Thyroid gland (tissue), 4 donors: ENCODE measurements at places on chromosomes 3 and 15.

DNA sequence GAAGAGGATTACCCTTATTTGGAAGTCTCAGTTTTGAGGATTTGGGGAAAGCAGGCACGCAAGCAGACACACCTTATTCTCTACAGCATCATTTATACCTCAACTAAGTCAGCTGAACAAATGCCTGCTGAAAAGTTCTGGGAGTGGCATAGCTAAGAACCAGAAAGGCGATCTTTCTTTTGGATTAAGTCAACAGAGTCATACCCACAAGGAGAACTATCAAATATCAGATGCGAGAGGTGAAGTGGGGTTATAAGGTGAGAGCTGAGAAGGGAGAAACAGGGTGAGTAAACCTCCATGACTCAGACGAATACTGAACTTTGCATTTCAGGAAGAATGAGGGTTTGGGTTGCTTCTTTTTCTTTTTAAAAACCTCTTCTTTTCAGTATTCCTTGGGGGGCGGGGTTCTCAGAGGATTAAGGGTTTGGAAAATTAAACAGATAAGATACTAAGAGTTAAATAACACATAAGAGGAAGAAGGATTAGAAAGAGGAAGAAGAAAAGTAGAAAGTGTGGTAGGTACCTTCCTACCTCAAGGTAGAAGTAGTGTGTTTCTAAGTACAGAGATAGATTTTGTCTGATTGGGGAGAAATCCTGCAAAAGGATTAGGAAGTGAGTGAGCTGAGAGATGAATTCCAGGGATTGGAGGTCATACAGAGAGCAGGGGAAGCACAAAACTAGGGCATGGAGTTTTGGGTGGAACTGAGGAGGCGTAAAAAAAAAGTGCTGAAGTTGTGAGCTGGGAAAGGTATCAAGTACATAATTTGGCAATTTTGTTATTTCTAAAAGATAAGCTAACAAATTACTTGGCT, 41.3 kb upstream of the ICE2 start:
- no peak for DNase-seq

DNA sequence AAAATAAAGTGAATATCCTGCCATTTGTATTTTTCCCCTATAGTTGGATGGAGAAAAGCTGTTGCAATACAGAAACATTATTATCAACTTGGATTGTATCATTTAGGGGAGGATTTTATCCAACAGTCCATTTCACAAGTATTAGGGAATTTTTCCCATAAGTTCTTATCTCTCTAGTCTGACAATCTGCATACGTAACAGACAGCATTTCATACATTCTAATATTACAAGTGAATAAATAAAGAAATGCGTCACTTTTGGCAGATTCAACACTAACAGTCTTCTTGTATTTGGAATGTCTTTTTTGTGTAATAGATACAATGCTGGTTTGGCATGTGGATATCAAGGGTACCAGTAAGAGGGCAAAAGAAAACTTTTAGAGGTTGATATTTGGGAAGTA, 795.3 kb upstream of the ARRDC4 start:
- DNase-seq, result no peak

- no peak for DNase-seq
Observed at GRCh38 chr15:79136434-79137046, 46.0 kb upstream of the RASGRF1 start.

DNA sequence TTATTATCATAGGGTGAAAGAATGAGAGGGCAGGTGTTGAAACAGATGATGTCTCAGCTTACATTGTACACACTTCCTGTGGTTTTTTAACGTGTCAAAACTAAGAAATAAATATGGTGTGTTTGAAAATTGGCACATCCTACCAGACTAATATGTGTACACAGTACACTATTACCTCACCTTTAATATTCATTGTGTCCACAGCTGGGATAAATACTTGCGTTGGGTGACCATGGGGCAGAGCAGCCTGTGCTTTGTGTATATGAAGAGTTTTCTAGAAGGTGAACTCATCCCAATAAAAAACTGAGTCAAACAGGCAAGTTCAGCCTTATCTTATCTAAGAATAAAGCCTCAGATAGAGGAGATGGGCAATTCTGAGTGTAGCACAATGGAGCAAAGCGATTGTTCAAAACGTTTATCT, 17.3 kb downstream of the SUCNR1 start:
- no peak for DNase-seq

- no peak for DNase-seq
Observed at GRCh38 chr15:38613085-38613484, 48.5 kb upstream of the RASGRP1 start.

- DNase-seq, result no peak
Observed at GRCh38 chr15:48414015-48414414, 82.8 kb downstream of the DUT start.

- peak; percentile 59 for DNase-seq
Observed at GRCh38 chr3:65439641-65440284, 599.0 kb downstream of the MAGI1 start.

GRCh38 chr3:117045143-117045542, 335.6 kb downstream of the TUSC7 start:
- no peak for DNase-seq

DNA sequence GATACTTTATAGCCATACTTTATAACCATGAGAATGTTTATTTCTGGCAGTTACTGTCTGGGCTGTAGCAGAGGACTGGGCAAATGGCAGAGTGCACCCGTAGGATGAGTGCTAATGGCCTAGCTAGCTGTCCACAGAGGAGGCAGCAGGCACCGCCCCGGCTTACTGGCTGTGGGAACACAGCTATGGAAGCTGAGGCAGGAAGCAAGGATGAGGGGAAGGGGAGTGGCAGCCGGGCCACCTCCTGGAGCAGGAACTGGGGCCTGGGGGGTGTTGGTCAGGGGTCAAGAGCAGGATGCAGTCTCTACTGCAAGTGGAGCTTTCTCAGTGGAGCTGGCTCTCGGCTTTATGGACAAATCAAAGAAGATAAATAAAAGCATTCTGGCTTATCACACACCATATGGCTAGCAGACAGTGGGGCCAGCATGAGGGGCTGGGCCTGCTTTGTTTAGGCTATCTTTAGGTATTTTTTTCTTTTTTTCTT, 316.8 kb upstream of the CTDSPL start:
- DNase-seq, result no peak

DNA sequence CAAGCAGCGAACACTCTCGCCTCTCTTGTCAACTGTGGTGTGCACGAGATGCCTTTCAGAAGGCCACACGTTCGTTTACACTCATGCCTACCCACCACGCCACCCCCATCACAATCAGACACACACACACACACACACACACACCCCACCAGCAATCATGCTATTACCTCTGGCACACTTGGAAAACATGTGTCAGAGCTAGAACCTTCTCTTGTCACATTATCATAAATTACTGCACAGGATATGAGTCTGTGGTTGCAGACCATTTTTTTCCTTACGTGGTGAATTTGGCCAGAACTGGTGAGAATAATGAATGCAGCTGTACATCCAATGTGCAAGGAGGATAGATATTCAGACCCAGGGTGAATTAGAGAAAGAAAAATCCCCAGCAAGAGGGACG, 52.4 kb downstream of the TRIM69 start:
- no peak for DNase-seq

- DNase-seq, result peak; percentile 29
Observed at GRCh38 chr3:142028243-142028777, 121.0 kb downstream of the TFDP2 start.

DNA sequence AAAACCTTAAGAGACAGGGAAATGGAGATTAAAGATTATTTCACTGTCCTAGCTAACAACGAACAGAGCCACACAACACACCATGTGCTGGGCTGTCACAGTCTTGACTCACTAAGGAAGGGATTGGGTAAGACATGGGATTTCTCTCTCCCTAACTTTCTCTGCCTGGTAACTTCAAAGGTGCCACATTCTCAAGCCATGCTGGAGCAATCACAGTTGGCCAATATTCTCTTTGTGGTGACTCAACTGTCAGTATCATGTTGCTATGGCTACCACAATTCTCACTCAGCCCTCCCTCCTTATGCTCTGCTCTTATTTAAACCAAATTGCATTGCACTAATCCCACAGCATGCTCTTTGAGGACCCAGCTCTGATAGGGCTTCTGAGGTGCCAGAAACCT, 74.0 kb downstream of the OXNAD1 start:
- DNase-seq, result no peak

- DNase-seq, result peak; percentile 29
Observed at GRCh38 chr15:41949401-41950126, 22.8 kb downstream of the EHD4 start.

- DNase-seq, result no peak
Observed at GRCh38 chr3:135099734-135100355, 304.8 kb downstream of the EPHB1 start.

DNA sequence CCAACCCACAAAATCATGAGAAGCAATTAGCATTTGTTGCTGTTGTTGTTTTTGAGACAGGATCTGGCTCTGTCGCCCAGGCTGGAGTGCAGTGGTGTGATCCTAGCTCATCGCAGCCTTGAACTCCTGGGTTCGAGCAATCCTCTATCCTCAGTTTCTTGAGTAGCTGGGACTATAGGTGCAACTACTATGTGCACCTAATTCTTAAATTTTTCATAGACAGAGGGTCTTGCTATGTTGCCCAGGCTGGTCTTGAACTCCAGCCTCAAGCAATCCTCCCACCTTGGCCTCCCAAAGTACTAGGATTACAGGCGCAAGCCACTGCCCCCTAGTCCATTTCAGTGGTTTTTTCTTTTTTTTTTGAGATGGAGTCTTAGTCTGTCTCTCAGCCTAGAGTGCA, 18.3 kb downstream of the PARP16 start:
- DNase-seq, result no peak

DNA sequence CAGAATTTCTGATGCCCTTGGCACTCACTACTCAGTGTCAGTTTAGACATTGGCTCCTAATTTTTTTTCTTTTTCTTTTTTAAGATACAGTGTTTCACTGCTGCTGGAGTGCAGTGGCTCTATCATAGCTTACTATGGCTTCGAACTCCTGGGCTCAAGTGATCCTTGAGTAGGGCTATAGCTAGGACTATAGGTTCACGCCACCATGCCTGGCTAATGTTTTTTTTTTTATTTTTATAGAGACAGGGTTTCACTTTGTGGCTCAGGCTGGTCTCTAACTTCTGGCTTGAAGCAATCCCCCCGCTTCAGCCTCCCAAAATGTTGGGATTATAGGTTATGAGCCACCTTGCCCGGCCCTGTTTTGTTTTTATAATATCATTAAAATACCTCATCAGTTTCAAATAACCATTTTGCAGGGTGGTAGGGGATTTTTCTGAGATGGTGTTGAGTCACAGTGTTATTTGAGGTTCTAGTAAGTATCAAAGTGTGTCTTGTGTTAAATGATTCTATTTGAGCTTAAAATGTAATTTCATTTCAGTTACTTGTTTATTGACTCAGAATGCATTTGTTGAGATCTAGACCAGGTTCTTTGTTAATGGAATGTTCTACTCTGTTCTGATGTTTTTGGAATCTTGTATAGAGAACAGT, 7.0 kb downstream of the FNDC3B start:
- no peak for DNase-seq

DNA sequence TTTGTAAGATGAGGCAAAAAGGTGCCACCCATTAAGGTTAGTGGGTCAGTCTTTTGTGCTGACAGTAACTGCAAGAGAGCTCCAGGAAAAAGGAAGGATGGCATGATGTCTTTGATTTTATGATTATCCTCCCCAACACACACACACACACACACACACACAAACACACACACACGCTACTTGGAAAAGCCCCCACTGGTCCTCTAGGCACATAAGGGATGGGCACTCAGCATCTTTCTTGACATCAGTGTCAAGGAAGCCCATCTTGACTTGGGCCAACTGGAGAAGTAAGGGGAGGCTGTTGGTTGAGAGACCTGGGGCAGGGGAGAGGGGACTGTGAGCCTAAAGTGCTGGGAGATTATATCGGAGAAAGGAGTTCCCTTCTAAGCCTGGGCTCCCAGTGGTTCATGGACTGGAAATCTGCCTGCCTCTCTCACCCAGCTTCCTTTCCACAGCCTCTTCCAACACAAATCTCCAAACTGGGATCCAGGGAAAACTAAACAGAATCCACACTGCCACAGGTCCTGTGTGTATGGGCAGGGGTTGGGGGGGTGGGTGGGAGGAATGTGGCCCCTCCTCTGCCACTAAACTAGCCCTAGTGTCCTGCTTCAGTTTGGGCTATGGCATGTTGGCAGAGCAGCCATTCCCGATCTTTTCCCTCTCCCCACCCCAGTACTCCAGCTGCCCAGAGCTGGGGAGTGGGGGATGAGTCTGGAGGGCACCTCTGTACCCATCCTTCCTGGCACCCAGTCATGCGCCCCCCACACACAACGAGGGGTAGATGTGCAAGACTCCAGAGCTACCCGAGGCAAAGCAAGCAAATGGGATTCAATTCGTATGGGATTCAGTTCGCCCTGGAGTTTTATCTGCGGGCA, 1.6 kb downstream of the AMOTL2 start:
- DNase-seq, result peak; percentile 2

DNA sequence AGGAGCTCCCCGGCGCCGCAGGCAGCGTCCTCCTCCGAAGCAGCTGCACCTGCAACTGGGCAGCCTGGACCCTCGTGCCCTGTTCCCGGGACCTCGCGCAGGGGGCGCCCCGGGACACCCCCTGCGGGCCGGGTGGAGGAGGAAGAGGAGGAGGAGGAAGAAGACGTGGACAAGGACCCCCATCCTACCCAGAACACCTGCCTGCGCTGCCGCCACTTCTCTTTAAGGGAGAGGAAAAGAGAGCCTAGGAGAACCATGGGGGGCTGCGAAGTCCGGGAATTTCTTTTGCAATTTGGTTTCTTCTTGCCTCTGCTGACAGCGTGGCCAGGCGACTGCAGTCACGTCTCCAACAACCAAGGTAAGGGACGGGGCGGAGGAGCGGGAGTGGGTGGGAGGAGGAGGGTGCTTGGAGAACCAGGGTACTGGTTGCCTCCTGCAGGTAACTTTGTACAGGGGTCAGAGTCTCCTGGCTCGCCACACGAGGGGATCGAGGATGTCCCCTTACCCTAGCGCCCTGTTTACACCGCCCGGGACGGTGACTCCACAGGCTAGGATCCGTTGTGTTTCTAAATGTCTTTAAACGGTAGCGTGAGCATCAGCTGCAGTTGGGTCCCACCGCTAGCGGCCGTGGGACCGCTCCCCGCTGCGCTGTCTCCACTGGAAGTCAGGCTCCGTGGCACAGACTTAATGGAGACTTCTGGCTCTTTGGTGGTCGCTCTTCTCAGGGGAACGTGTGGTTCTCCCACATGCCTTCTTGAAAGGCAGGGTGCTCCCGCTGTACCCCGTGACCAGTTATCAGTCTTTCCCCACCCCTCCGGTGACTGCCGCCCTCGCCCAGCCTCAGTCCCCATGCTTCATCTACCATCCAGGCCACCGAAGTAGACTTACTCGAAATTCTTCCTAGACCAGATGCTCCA, 515 bp downstream of the EPHA6 start:
- peak; percentile 35 for DNase-seq

DNA sequence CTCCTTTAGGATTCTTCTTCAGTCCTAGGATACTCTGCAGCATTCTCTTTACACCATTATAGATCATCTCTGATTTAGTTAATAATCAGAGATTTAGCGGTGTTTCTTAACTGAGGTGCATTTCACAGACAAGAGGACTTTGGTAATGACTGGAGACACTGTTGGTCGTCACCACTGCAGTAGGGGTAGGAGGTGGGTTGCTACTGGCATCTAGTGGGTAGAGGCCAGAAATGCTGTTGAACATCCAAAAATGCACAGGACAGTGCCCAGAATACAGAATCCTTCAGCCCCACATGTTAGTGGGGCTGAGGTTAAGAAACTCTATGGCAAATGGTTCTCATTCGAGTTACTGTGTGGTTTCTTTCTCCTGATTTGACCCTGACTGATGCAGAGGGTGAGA, 80.4 kb upstream of the LMCD1 start:
- no peak for DNase-seq

- peak; percentile 9 for DNase-seq
Observed at GRCh38 chr3:11159421-11159904, 5.2 kb downstream of the HRH1 start.
